Muscle of back (tissue), 13 donors: ENCODE measurements at places on chromosomes 2 and 18.
A peak's percentile ranks its signal among the peaks of the same experiment; 100 is the strongest.

GRCh38 chr18:37805773-37806404 lies 240.3 kb upstream of the CELF4 start:
- no peak for DNase-seq

GRCh38 chr18:41504316-41504715 lies 450.7 kb upstream of the PIK3C3 start:
- DNase-seq, result no peak

DNA sequence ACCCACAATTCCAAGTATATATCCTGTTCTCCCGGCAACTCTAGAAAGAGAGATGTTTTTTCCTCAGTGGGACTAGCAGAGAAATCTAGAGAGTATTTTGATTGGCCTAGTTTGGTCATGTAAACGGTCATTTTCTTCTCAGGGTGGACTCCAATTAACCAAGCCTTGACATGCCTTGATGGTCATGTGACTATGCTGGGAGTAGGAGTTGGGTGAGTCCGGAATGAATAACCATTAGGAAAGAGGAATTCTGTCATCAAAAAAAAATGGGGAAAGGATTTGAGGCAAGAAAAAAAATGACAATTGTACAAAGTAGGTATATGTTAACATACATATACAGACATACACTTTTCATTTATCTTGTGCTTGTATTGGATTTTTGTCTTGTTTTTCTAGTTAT lies 248.2 kb upstream of the CDH20 start:
- DNase-seq, result no peak

DNA sequence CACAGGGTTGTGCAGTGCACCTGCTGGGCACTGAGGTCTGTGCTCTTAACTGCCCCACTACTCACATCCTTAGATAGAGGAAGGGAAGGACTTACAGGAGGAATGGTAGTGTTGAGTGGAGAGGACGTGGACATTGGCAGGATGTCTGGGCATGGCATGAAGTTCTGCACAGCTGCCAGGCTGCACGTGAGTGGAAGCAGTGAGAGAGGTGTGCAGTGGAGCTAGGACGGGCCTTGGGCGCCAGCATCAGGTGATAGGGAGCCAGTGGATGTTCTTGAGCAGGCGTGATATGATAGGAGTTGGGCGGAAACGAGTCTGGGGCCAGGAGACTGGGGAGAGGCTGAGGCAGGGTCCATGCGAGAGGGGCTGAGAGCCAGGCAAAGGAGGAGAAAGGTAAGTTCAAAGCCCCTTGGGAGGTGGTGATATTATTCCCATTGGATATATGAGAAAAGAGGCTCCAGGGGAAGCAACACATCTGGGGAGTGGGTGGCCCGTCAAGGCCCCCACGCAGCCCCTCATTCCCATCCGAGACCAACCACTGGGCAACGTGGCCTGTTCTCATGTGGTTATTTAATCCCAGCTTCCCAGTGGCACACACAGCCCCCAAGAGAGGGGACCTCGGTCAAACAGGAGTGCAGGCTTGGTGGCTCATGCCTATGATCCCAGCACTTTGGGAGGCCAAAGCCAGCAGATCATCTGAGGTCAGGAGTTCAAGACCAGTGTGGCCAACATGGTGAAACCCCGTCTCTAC lies 45.7 kb upstream of the SNED1 start:
- no peak for DNase-seq

- DNase-seq, result no peak
Measured at GRCh38 chr2:158903711-158904405, 64.6 kb upstream of the TANC1 start.

GRCh38 chr2:240520130-240520973 lies 37.4 kb downstream of the ANKMY1 start:
- DNase-seq, result peak; percentile 19

GRCh38 chr2:220334210-220334609 lies 706.8 kb downstream of the SLC4A3 start:
- DNase-seq, result no peak

DNA sequence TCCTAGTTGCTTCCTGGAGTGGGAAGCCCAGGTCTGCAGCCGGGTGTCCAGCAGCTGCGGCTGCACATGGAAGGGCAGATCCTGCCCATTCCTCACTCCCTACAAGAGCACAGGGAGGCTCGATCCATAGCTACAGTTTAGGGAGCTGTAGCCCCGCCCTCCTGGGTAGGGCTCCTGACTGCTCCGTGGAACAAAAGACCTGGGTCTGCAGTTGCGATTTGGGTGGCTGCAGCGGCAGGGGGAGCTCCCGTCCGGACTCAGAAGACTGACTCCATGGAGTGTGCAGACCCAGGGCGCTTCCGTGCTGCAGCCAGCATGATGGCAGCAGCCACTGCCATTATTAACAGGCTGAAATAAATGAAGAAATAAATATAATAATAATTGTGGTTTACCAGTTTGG lies 157.3 kb downstream of the CTNNA2 start:
- no peak for DNase-seq

- peak; percentile 22 for DNase-seq
Measured at GRCh38 chr2:203280428-203281064, 41.7 kb downstream of the CYP20A1 start.

DNA sequence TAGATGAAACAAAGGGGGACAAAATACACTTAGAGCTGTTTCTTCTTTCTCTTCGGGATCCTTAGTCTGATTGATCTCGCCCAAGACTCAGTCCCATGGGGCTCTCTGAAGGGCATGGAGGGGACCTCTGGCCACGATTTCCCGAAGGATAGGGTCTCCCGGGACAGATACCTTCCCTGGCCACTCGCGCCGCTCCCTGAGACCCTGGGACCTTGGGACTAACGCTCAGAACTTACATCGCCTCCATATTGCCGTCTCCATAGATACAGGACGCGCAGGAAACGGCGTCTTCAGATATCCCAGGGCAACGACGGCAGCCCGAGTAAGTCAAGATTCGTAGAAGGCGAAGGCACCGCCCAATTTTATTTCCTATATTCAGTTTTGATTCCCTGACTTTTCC lies at the start of gene CFAP65:
TSS of gene CFAP65 (minus strand) at position 265 of the 400 bp plus-strand sequence. CDS start 2,468 bp downstream, outside the sequence.
- DNase-seq, result peak; percentile 14

DNA sequence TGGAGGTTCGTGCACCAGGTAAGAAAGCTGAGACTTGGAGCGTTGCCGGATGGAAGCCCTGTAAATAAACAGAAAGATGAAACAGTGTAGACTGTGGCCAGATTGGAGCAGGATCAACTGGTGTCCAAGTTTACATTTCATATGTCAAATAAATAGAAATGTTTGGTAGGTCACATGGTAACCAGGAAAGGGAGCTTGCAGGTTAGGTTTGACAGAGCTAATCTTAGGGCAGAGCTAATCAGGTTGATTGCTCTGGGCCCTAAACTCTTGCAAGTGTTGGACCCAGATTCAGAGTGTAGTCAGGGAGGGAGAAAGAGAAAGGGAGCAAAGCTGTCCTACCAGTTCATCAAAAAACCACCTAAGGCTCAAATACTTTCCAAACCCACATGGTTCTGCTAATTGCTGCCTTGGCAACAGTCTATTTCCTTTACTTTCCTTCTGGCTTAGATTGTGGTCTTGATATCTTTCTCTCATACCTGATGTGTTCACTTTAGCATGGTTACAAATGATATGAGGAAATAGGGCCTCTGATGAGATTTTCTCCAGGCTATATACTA lies 63.2 kb downstream of the G6PC2 start:
- no peak for DNase-seq

- no peak for DNase-seq
Measured at GRCh38 chr2:230343747-230344146, 16.8 kb downstream of the SP140L start.

- no peak for DNase-seq
Measured at GRCh38 chr2:48315896-48316194, 214.1 kb upstream of the STON1 start.
